ENCODE measurements at places on chromosomes 6 and 20. TPM values are rescaled to one million over a fixed set of nuclear protein-coding genes. Genes with fewer than 3 reads are reported as not detected.

GRCh38 chr6:56246541-56246880 lies 869 bp downstream of the COL21A1 start:
- DNase-seq, result no peak

The EBF4 gene
- 4.4 TPM for total RNA-seq

DNA sequence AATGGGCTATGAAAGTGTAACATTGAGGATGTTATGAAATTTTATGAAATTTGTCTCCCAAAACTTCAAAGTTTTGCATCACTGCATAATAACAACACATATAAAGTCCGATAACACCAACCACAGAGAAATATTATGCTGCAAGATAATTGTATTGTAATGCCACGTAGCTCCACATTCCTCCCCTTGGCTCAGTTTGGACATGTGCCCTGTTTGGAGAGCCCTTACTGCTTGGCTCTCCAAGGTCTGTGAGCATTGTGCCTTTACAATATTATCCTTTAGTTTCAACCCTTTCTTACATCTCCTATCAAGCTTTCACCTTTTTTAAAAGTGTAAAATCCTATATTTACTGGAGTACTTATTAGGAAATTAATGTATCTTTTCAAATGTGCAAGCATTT lies 10.8 kb downstream of the HBS1L start:
- DNase-seq, result no peak

- DNase-seq, result no peak
Observed at GRCh38 chr6:155387481-155387880, 68.2 kb downstream of the NOX3 start.

GRCh38 chr6:168926306-168926705 lies 327.3 kb downstream of the THBS2 start:
- no peak for DNase-seq

- DNase-seq, result no peak
Observed at GRCh38 chr6:89290401-89291155, 24.5 kb downstream of the GABRR2 start.

GRCh38 chr20:50220894-50221365 lies 30.3 kb downstream of the CEBPB start:
- DNase-seq, result no peak

DNA sequence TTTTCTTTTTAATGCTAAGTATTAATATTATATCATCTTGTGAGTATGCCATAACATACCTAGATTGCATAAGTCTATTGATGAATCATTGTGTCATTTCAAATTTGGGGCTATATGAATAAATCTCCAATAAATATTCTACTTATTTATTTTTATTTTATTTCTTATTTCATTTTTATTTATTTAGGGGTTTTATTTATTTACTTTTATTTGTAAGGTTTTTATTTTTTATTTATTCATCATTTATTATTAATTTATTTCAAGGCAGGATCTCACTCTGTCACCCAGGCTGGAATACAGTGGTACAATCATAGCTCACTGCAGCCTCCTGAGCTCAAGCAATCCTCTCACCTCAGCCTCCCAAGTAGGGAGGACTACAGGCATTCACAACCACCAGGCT lies 36.3 kb downstream of the BMP5 start:
- no peak for DNase-seq

The VGLL2 gene
- total RNA-seq, result 0.26 TPM

The UBE2C gene
- total RNA-seq, result 0.73 TPM

The SIRPD gene
- total RNA-seq, result not detected

The TRIM40 gene
- not detected for total RNA-seq

- no peak for DNase-seq
Observed at GRCh38 chr6:163857421-163857820, 442.9 kb downstream of the QKI start.

Measured in left cardiac atrium (tissue), 4 donors.